Skeletal muscle cell (primary cell): ENCODE measurements at places on chromosomes 12 and 14.

- DNase-seq = no peak
Observed at GRCh38 chr14:33850826-33851225, 100.0 kb downstream of the EGLN3 start.

GRCh38 chr14:33728010-33728498 is 222.8 kb downstream of the EGLN3 start:
- DNase-seq = no peak

- no peak for DNase-seq
Observed at GRCh38 chr14:93286212-93286890, 46.5 kb downstream of the BTBD7 start.

DNA sequence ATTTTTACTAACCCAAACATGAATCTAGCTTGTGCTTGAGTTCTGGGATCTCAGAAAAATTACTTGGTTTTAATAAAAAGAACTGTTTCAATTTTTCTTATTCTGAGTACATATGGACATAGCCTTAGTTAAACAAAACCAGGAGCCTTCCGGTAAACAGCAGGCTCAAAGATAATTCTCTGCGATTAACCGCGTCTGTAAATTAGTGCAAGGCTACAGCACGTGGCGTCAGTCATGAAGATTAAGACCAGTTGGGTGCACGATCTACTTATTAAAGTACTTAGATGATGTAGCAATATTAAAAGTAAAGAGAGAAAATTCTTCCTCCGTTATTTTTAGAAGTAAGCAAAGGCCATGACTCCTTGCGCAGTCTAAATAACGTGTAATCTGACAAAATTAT is 700 bp downstream of the KCNJ8 start:
- no peak for DNase-seq

GRCh38 chr12:4951083-4951482 is 41.4 kb downstream of the KCNA1 start:
- no peak for DNase-seq

GRCh38 chr14:101058571-101058970 is 155.0 kb upstream of the RTL1 start:
- no peak for DNase-seq

DNA sequence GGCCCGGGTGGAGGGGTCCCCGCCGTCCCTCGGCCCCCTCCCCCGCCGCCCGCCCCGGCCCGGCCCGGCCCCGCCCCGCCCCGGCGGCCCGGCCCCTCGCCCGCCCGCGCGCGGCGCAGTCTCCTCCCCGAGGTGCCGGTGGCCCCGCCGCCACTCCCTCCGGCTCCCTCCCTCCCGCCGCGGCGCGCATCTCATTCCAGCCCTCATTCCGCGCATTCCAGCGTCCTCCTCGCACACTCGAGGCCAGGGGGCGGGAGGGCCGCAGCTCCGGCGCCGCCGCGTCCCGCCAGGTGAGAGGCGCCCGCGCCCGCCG is at the start of gene TEAD4:
TSS of gene TEAD4 (plus strand) at position 206 of the 313 bp plus-strand sequence.
- DNase-seq = no peak
